Vagina (tissue), 2 donors: ENCODE measurements at places on chromosomes 1 and 21.

DNA sequence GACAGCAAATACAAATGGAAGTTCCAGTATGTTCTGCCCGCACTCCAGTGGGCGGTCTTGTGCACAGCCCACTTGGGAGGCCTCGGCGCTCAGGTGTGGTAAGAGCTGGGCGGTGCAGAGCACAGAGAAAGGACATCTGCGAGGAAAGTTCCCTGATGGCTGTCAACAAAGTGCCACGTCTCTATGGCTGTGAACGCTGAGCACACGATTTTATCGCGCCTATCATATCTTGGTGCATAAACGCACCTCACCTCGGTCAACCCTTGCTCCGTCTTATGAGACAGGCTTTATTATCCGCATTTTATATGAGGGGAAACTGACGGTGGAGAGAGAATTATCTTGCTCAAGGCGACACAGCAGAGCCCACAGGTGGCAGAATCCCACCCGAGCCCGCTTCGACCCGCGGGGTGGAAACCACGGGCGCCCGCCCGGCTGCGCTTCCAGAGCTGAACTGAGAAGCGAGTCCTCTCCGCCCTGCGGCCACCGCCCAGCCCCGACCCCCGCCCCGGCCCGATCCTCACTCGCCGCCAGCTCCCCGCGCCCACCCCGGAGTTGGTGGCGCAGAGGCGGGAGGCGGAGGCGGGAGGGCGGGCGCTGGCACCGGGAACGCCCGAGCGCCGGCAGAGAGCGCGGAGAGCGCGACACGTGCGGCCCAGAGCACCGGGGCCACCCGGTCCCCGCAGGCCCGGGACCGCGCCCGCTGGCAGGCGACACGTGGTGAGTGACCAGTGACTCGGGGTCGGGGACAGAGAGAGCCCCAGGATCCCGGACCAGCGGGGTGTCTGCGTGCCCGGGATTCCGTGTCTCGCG lies at the start of gene IL12RB2:
Gene IL12RB2 (plus strand): TSS at position 623 of the 810 bp plus-strand sequence. CDS start 12,496 bp downstream, outside the sequence.
- no peak for DNase-seq

- DNase-seq = no peak
Measured at GRCh38 chr21:28464095-28464494, 528.6 kb downstream of the LTN1 start.

DNA sequence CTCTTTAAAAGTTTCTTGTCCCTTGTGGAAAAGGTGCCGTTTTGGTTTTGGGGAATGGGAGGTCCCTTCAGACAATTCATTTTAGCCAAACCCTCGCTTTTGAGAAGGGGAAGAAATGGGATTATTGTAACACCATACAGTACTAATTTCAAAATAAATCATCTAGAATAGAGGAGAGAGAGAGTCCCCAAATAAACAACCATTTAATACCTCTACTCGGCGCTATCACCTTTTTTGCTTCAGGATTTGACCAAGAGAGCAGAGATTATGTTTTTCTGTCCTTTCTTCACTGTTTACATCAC lies 770 bp upstream of the RC3H1 start:
- no peak for DNase-seq

- no peak for DNase-seq
Measured at GRCh38 chr1:204520834-204521709, 4.9 kb downstream of the MDM4 start.

- DNase-seq = no peak
Measured at GRCh38 chr1:169395955-169396354, 28.0 kb downstream of the BLZF1 start.

DNA sequence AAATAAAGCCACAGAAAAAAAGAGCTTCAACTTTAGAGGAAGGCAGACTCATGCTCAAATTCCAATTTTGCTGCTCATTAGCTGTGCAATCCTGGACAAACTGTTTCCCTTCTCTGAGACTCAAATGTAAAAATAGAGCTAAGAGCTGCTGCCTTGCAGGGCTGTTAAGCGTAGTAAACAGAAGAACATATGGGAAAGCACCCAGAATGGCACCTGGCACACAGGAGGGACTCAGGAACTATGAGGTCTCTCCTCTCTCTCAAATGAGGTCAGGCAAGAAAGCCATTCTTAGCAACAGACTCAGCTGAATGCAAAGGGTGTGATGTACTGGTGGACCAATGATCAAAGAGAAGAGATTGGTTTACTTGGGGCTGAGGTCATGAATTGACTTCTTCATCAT lies 61.3 kb downstream of the TRABD2B start:
- DNase-seq = no peak

DNA sequence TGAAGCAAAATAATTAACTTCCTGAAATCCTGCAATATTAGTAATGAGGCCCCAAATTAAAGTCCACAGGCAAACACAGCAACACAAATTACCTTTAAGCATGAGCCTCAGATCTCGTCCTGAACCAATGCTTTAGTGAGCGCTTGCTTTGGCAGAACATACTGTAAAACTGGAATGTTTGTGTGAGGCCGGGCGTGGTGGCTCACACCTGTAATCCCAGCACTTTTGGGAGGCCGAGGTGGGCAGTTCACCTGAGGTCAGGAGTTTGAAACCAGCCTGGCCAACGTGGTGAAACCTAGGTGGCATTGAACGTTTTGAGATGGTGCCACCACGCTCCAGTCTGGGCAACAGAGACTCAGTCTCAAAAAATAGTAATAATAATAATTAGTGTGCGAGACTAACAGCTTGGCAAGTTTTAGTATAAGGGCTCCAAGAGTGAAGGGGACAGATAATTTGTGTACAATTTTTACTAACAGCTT lies 17.8 kb downstream of the SFPQ start:
- DNase-seq = no peak

GRCh38 chr1:212917134-212917485 lies 33.2 kb upstream of the VASH2 start:
- no peak for DNase-seq

DNA sequence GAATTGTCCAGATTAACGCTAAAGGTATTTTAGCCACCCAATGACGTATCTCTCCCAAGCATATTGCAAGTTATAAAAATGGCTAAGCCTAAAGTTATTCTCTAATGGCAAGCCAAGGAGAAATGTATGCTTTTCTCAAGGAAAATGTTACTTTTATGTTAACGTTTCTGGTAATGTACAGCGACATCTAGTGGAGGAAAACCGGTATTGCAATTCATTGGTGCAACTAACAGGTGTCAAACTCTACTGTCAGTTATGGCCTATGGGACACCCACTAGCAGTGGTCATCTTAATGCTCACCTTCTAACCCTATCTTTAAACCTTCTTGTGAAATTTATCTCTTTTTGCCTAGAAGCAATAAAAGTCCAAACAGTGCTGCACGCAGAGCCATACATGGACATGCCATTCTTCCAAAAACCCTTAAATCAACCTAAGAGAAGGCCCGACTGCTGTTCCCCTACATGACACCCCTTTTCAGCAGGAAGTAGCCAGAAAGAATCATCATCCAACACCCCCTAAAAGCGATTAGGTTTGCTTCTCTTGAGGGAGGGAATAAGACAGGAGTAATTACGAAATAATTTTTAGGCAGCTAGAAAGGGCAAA lies 68.7 kb upstream of the LRIF1 start:
- no peak for DNase-seq

GRCh38 chr1:235866205-235866912 lies at the start of gene LYST:
LYST (minus strand) TSS chr1:235866906; CDS start chr1:235830417, 36,489 bp downstream.
- DNase-seq = no peak

GRCh38 chr1:172206256-172206655 lies 214.2 kb upstream of the C1orf105 start:
- DNase-seq = no peak

DNA sequence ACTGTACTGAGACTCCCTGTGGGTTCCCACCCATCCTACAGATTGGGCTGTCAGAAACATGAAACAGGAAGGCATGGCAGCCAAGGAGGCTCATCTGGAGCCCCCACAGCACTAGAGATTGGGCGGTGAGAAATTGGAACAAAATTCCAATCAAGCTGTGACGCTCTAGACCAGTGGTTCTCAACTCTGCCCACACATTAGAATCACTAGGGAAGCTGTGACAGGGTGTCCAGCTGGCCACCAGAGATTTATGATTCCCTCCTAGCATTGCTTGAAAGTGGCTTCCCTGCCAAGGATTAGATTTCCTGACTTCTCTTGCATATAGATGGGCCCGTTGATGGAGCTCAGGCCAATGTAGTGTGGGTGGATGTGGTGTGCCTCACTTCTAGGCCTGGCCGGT lies 187.5 kb upstream of the ZC3H12A start:
- DNase-seq = no peak

DNA sequence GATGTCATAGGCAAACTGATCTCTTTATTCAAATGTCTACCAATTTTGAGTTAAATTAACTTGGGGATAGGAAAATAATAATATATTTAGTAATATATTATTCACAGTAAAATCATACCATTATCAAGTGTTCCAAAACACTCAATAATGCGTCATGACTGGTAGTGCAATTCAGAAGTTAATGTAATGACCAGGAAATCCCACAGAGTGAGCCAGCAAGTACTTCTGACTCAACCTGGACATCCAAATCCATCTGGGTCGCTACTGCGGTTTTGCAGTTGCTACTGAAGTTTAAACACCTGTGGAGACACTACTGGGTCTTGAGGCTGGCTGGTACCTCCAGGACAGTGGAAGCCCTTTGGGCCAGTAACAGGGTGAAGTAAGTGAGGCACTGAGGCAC lies 44.8 kb downstream of the DPYD start:
- no peak for DNase-seq

DNA sequence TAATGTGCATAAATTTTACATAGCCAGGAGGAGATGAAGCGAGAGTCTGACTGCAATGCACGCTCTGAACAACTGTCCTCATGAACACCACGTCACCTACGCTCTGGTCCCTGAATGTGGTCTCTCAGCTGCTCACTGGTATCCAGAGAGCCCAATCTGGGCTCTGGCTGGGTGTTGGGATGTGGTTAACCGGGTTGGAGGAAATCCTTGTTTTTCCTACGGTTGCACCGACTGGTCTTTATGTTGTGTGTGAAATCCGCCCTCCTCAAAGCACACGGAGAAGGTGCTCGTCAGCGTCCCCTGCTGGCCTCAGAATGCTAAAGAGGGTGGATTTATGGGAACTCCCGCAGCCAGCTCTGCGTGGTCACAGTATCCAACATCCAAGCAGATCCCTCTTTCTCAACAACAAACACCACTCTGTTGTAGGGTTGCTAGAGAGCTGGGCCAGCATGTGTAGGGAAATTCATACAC lies 51.8 kb upstream of the FAM89A start:
- no peak for DNase-seq

GRCh38 chr21:30680586-30680985 lies 37.9 kb downstream of the KRTAP20-3 start:
- DNase-seq = no peak
